ENCODE measurements at places on chromosomes 2 and 18.

- no peak for DNase-seq
Observed at GRCh38 chr2:21256006-21256405, 132.2 kb downstream of the TDRD15 start.

DNA sequence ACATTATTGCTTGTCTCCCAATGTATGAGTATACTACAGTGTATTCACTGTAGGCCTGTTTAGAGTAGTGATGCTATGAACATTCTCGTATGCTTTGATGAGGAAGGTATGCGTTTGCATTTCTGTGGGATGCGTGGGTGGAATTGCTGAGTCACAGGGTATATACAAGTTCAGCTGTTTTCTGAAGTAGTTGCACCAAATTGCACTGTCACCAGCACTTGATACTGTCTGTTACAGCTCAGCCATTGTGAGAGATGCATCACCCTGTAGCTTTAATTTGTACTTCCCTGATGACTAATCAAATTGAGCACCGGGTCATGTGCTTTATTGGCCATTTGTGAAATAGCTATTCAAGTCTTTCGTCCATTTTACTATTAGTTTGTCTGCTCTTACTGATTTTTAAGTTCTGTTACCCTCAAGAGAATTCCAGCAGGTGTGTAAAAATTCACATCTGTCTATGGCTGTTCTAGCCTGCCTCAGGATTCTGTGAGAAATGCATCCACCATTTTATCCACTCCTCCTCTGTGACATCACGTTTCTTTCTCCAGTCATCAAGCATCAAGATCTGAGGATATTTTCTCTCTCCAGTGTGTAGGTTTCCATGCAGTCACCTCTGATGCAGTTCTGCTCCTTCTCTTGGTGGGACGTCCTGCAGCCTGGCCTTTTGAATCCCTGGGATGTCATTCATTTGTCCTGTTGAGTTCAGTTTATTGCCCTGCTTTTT is 72.5 kb downstream of the DGKD start:
- DNase-seq, result no peak

GRCh38 chr2:21268878-21269224 is 145.1 kb downstream of the TDRD15 start:
- no peak for DNase-seq

DNA sequence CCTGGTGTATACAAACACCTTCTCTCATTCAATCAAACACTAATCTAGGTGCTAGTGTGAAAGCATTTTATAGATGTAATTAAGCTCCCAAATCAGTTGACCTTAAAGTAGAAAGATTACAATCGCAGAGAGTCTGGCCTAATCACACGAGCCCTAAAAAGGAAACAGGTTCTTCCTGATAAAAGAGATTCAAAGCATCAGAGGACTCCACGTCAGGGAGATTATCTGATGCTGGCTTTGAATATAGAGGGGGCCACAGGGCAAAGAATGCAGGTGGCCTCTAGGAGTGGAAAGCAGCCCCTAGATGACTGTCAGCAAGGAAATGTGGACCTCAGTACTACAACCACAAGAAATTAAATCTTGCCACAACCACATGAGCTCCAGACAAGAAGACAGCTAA is 28.2 kb upstream of the ZC3H15 start:
- DNase-seq, result no peak

GRCh38 chr18:36519358-36519757 is 221.8 kb downstream of the FHOD3 start:
- DNase-seq, result no peak

- peak; percentile 30 for DNase-seq
Observed at GRCh38 chr2:109355192-109355843, 226.3 kb downstream of the SH3RF3 start.

GRCh38 chr2:214960677-214961076 is 151.2 kb upstream of the BARD1 start:
- DNase-seq, result no peak

DNA sequence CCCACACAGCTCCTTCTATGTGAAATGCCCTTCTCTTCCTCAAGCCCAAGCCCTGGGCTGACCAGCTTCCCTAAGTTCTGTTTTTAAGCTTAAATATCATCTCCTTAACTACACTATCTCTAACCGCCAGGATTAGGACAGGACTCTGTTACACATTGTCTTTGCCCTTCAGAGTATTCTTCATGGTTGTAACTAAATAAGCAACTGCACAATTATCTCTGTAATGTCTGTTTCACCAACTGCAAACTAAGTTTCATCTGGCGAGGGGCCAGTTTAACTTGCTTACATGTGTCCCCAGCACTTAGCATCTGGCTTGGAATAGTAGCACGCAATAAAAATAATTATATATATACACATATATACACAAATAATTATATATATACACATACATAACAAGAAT is 1.1 kb upstream of the ERMN start:
- no peak for DNase-seq

- DNase-seq, result no peak
Observed at GRCh38 chr2:14306268-14306861, 326.2 kb upstream of the LRATD1 start.

DNA sequence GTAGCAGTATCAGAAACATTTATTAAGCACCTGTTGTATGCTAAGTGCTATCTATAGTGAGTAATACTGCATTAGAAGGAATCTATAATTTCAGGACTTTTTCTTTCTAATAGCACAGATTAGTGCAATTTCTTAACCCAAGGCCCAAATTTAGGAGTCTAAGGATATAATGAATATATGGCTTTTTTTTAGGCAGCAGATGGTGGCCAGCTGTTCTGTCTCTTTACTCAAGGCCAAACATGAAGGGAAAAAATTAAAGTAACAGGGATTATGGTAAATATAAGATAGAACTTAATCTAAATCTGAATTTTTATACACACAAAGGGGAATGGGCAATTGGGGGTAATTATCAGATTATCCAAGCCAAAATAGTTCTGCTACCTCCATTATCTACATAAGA is 230.6 kb upstream of the SP5 start:
- no peak for DNase-seq

GRCh38 chr2:26630669-26631360 is 10.4 kb downstream of the CIB4 start:
- no peak for DNase-seq

GRCh38 chr2:142930835-142931398 is 53.5 kb downstream of the KYNU start:
- no peak for DNase-seq

GRCh38 chr18:1017227-1018058 is 112.8 kb downstream of the ADCYAP1 start:
- DNase-seq, result no peak

DNA sequence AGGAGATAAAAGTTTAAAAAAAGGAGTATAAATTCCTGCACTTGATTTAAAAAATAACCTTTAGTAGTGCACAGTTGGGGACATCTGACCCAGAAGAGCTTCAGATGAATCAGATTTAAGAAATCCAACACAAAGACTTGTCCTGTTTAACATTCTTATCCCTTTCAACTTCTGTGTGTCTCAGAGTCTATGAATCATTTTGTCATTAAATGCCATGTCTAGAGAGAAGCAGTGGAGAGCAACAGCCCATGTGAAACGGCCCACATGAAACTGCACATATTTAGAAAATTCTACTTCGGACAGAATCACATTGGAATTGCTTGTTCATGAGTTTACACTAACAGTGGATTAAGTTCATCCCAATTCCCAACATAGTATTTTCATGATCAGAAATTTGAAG is 278.6 kb downstream of the SLC8A1 start:
- DNase-seq, result no peak

- no peak for DNase-seq
Observed at GRCh38 chr2:26708457-26708856, 15.9 kb downstream of the KCNK3 start.

GRCh38 chr2:67626656-67627055 is 229.5 kb downstream of the ETAA1 start:
- no peak for DNase-seq

- DNase-seq, result no peak
Observed at GRCh38 chr2:212908682-212909435, 242.6 kb downstream of the IKZF2 start.

DNA sequence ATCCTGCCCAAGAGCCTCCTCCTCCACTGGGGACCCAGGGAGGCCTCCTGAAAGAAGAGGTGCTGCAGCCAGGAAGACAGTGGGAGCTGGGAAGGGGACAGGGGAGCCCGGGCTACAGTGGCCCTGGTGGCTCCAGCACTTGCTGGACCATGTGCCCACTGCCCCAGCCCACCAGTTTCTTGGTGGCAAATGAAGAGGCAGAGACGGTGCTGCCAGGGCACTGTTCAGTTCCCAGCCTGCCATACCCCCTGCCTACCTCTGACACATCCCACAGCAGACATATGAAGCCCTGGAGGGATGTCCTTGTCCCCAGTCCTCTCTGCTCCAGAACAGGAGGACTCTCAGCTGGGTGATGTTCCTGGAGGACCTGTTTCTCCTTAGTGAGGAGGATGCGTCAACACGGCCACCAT is 3.7 kb downstream of the RAMP1 start:
- DNase-seq, result no peak

- no peak for DNase-seq
Observed at GRCh38 chr2:75545922-75546321, 14.8 kb downstream of the EVA1A start.

GRCh38 chr2:59462422-59463197 is 1090.8 kb downstream of the BCL11A start:
- DNase-seq, result no peak

DNA sequence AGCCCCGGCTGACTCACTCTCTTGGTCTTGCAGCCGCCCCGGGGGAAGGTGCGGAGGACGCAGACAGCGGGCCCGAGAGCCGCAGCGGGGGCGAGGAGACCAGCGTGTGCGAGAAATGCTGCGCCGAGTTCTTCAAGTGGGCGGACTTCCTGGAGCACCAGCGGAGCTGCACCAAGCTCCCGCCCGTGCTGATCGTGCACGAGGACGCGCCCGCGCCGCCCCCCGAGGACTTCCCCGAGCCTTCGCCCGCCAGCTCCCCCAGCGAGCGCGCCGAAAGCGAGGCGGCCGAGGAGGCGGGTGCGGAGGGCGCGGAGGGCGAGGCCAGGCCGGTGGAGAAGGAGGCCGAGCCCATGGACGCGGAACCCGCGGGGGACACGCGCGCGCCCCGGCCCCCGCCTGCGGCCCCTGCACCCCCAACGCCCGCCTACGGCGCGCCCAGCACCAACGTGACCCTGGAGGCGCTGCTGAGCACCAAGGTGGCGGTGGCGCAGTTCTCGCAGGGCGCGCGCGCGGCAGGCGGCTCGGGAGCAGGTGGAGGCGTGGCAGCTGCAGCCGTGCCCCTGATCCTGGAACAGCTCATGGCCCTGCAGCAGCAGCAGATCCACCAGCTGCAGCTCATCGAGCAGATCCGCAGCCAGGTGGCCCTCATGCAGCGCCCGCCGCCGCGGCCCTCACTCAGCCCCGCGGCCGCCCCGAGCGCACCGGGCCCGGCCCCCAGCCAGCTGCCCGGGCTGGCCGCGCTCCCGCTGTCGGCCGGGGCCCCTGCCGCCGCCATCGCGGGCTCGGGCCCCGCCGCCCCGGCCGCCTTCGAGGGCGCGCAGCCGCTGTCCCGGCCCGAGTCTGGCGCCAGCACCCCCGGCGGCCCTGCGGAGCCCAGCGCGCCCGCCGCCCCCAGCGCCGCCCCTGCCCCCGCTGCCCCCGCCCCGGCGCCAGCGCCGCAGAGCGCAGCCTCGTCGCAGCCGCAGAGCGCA is 12.7 kb downstream of the SALL3 start:
- DNase-seq, result no peak

DNA sequence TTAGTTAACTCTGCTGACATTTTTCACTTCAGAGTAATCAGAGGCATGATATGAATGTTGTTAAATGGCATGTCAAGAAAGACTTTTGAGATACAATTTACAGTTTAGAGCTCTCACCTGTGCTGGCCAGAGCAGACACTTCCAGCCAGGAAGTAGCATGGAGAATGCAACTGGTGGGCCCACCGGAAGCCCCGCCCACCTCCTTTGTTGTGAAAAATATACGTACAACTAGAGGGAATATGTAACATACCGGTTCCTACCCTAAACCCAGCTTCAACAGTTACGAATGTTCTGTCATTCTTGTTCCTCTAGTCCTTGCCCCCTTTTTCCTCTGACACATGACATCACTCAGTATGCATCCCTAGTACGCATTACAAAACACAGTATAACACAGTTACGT is 70.2 kb upstream of the ITM2C start:
- no peak for DNase-seq

DNA sequence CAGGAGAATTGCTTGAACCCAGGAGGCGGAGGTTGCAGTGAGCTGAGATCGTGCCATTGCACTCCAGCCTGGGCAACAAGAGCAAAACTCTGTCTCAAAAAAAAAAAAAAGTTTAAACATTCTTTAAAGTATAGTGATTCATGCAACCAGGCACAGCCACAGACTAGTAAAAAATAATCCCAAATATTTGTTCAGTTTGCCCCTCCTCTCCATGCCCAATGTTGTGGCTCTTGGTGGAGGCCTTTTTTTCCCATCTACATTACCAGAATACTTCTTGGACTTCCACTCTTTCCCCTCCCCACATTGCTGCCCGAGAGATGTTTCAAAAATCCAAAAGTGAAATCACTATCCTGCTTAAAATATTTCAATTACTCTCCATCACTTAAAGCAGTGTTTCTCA is 5.1 kb upstream of the MALT1 start:
- DNase-seq, result no peak

DNA sequence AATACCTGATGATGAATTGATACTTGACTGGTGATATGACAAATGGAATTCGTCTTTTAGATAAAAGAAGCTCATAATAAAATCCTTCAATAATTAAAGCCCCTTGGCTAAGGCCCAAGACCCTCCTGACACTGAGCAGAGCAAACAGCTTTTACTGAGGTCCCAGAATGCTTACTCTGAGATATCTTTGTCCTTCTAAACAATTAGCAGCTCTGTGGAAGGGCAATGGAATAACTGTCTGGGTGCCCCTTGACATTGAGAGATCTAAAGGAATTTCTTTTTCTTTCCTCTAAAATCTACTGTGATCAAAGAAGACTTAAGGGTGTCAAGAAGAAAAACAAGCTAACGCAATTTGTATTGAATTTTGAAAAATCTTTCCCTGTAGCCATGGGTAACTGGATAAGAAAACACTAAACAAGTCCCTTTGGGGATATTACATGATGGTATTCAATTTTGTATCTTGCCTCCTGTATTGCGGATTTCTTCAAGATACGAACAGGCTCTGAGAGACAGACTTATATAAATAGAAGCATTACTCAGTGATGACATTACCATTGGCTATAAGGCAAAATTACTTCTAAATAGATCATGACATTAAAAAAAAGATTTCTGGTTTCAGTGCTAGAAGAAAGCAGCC is 128.8 kb downstream of the MREG start:
- no peak for DNase-seq

DNA sequence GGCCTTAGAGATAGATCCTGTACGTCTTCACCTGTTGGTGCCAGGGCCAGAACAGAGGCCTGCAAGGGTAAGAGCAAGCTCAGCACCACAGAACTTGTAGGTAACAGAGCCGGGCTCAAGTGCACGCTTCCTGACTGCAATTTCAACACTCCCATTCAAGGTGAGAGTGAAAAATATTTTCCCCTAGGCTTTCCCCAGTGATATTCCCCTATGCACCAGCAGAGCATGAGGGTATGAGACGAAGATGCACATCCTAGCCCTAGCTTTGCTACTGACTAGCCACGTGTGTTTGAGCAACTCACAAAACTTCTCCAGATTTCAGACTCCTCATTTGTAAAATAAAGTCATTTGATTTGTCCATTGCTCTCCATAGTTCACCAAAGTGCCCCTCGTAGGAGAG is 411.6 kb downstream of the ZNF521 start:
- DNase-seq, result no peak

Measured in left lobe of liver (tissue), 2 donors.